ENCODE measurements at places on chromosomes 12 and 14.

- H3K27ac ChIP-seq = no peak overlapping the region
- no peak overlapping the region for H3K4me3 ChIP-seq
- H3K4me1 ChIP-seq = no peaks in the 10 kb centered on the region
- DNase-seq = no peak
These were observed 1372.1 kb upstream of the SEL1L start for GRCh38 chr14:82905762-82906161.

GRCh38 chr14:52693036-52693435 is 2.3 kb downstream of the ERO1A start:
- H3K36me3 ChIP-seq = no peaks in the 10 kb centered on the region
- no peak overlapping the region for H3K4me3 ChIP-seq
- H3K4me1 ChIP-seq = peaks cover 27% of the 10 kb centered on the region

GRCh38 chr12:61348871-61349270 is 911.3 kb upstream of the USP15 start:
- H3K4me1 ChIP-seq = no peaks in the 10 kb centered on the region
- no peaks in the 10 kb centered on the region for H3K36me3 ChIP-seq
- H3K27me3 ChIP-seq = no peaks in the 10 kb centered on the region
- no peak overlapping the region for H3K4me3 ChIP-seq

DNA sequence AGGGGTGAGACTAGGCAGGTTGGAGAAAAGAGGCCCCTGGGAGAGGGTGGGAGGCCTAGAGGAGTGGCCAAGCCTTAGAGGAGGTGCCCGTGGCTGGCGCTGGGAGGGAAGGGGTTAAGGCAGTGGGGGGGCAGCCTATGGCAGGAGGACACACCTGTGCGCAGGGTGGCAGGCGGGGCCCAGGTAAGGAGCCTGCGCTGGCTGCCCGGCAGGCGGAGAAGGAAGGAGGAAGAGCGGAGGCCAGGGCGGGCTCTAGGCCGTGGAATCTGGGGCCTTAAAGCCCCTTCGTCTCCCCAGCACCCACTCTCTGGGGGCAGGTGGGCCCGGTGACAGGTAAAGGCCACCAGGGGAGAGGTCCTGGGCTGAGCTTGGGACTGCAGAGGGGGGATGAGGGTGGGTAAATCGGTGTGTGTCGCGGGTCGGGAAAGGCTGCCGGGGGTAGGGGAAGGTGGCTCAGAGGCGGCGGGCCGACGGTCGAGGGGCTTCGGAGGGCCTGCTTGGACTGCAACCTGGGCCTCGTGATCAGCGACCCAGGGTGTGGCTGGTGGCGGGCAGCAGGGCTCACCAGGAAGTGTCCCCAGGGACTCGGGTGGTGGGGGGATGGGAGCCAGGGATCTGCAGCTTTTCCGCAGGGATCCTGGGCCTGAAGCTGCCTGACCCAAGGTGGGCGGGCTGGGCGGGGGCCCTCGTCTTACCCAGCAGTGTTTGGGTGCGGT is 7.3 kb downstream of the PHB2 start:
- no peaks in the 10 kb centered on the region for H3K27me3 ChIP-seq
- H3K4me1 ChIP-seq = no peaks in the 10 kb centered on the region
- no peak for DNase-seq
- H3K4me3 ChIP-seq = no peak overlapping the region

- DNase-seq = no peak
- H3K36me3 ChIP-seq = no peaks in the 10 kb centered on the region
- no peak overlapping the region for H3K4me3 ChIP-seq
- H3K27ac ChIP-seq = no peak overlapping the region
- no peaks in the 10 kb centered on the region for H3K4me1 ChIP-seq
These were observed 50.4 kb upstream of the DDX11 start for GRCh38 chr12:31023271-31023724.

DNA sequence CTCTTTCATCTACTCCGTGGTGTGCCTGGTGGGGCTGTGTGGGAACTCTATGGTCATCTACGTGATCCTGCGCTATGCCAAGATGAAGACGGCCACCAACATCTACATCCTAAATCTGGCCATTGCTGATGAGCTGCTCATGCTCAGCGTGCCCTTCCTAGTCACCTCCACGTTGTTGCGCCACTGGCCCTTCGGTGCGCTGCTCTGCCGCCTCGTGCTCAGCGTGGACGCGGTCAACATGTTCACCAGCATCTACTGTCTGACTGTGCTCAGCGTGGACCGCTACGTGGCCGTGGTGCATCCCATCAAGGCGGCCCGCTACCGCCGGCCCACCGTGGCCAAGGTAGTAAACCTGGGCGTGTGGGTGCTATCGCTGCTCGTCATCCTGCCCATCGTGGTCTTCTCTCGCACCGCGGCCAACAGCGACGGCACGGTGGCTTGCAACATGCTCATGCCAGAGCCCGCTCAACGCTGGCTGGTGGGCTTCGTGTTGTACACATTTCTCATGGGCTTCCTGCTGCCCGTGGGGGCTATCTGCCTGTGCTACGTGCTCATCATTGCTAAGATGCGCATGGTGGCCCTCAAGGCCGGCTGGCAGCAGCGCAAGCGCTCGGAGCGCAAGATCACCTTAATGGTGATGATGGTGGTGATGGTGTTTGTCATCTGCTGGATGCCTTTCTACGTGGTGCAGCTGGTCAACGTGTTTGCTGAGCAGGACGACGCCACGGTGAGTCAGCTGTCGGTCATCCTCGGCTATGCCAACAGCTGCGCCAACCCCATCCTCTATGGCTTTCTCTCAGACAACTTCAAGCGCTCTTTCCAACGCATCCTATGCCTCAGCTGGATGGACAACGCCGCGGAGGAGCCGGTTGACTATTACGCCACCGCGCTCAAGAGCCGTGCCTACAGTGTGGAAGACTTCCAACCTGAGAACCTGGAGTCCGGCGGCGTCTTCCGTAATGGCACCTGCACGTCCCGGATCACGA is 2.2 kb downstream of the SSTR1 start:
- DNase-seq = no peak
- H3K27ac ChIP-seq = no peak overlapping the region
- H3K4me1 ChIP-seq = peaks cover 20% of the 10 kb centered on the region
- H3K36me3 ChIP-seq = no peaks in the 10 kb centered on the region
- peak overlapping the region; percentile 30 for H3K4me3 ChIP-seq
- no peaks in the 10 kb centered on the region for H3K27me3 ChIP-seq

DNA sequence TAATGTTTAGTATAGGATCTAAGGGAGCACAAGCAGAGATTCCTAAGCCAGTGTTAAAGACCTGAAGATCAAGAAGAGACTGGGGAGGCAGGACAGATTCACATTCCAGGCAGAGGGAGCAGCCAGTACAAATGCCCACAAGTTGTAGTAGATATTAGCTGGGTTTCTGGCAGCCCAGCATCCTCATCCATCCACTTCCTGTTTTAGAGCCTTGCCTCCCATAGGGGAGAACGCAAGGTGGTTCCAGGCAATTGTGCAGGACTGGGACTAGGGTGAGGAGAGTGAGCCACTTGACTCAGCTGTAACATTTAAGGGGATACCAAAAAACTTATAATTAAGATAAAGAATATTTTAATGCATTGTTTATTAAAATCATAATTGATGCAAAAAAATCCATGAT is 71.3 kb upstream of the PSMA6 start:
- no peaks in the 10 kb centered on the region for H3K27me3 ChIP-seq
- no peak overlapping the region for H3K4me3 ChIP-seq

GRCh38 chr12:109550281-109550680 is 23.0 kb downstream of the MMAB start:
- H3K27ac ChIP-seq = no peak overlapping the region
- peaks cover 5% of the 10 kb centered on the region for H3K4me1 ChIP-seq
- no peak for DNase-seq
- no peaks in the 10 kb centered on the region for H3K36me3 ChIP-seq
- no peak overlapping the region for H3K4me3 ChIP-seq
- no peaks in the 10 kb centered on the region for H3K27me3 ChIP-seq

DNA sequence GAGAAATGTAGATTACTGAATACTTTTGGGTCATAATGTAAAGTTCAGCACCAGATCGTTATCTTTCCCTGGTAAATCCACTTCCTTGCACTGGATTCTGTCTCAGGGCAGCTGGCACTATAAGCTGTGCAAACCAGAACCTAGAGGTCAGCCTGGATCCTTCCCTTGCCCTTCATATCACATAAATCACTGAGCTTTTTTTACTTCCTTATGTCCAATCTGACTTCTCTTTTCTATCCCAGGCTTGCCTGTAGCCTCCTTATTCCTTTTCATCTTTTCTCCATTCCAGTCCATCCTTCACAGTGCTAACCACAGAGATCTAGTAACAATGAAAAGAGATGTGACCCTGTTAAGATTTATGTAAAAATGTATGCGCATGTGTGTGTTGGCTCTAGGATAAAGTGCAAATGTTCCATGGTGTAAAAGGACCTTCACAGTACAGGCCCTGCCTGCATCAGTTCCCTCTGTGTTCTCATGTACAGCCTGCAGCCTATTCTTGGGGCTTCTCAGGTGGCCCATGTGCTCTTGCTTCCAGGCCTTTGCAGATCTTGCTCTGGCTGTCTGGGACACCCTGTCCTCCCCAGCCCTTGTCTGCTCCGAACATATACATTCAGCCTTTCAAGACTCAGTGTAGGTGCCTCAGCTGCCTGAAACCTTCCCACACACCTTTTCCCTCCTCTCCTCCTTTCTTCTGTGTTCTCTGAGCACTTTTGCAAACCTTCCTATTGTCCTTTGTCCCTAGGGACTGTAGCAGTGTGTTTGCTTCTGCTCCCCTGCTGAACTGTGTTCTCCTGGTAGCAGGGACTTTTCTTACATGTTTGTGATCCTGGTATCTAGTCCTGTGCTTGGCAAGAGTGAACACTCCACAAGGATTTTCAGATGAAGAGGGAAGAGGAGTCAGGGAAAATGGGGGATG is 30.0 kb downstream of the PELI2 start:
- H3K4me3 ChIP-seq = no peak overlapping the region
- H3K36me3 ChIP-seq = no peaks in the 10 kb centered on the region

DNA sequence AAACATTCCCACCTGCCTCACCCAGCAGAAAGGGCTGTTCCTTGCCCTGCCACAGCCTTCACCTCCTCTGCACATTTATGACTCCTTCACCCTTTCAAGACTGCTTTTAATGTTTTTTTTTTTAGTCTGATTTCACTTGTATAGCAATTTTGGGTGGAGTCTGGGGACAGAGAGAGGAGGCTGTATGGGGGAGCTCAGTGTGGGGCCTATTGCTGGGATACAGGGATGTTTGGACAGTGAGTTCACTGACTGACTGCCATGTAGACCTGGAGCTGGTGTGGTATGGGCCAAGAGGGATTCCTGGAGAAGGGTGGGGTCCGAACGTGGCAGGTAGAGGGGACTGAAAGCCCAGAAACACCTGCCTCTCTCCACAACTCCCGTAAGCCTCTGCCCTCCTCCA is 1.9 kb upstream of the KRT85 start:
- H3K27ac ChIP-seq = no peak overlapping the region
- no peaks in the 10 kb centered on the region for H3K4me1 ChIP-seq
- DNase-seq = no peak
- no peaks in the 10 kb centered on the region for H3K36me3 ChIP-seq
- H3K4me3 ChIP-seq = no peak overlapping the region

- DNase-seq = no peak
- no peaks in the 10 kb centered on the region for H3K36me3 ChIP-seq
- no peaks in the 10 kb centered on the region for H3K4me1 ChIP-seq
- H3K27me3 ChIP-seq = no peaks in the 10 kb centered on the region
- H3K27ac ChIP-seq = no peak overlapping the region
These were observed 15.7 kb downstream of the CSRP2 start for GRCh38 chr12:76863005-76863670.
